Mammary epithelial cell (primary cell): ENCODE measurements at places on chromosomes 6 and 20.

- no peak for DNase-seq
Observed at GRCh38 chr6:125357515-125358256, 55.9 kb upstream of the HDDC2 start.

DNA sequence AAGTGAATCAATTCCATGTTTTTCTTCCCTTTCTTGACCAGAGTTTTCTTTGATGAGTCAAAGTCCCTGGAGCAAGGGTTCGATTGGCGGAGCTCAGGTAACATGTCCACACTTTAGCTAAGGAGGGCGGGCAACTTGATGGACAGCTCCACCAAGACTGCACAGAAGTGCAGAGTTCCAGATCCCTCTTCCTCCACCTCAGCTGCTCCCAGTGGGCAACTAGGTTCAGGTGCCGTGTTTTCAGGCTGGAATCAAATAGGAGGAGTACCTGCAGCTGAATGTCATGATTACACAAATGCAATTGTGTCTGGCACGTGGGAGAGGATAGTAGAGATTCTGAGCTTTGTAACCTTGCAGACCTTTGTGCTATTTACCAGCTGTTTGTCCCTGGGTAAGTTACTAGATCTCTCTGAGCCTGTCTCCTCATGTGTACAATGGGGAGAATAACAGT is 1.9 kb upstream of the ELMO2 start:
- peak; percentile 37 for DNase-seq

DNA sequence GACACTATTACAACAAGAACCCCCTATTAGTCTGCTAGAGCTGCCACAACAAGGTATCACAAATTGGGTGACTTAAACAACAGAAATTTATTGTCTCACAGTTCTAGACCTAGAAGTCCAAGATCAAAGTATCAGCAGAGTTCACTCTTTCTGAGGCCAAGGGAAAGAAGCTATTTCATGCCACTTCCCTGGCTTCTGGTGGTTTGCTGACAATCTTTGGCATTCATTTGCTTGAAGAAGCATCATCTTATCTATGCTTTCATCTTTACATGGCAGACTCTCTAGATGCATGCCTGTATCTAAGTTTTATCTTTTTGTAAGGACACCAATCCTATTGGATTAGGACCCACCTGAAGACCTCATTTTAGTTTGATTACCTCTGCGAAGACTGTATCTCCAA is 296.8 kb upstream of the MARCKS start:
- DNase-seq, result peak; percentile 8

GRCh38 chr20:6704132-6704861 is 63.2 kb upstream of the BMP2 start:
- DNase-seq, result no peak

DNA sequence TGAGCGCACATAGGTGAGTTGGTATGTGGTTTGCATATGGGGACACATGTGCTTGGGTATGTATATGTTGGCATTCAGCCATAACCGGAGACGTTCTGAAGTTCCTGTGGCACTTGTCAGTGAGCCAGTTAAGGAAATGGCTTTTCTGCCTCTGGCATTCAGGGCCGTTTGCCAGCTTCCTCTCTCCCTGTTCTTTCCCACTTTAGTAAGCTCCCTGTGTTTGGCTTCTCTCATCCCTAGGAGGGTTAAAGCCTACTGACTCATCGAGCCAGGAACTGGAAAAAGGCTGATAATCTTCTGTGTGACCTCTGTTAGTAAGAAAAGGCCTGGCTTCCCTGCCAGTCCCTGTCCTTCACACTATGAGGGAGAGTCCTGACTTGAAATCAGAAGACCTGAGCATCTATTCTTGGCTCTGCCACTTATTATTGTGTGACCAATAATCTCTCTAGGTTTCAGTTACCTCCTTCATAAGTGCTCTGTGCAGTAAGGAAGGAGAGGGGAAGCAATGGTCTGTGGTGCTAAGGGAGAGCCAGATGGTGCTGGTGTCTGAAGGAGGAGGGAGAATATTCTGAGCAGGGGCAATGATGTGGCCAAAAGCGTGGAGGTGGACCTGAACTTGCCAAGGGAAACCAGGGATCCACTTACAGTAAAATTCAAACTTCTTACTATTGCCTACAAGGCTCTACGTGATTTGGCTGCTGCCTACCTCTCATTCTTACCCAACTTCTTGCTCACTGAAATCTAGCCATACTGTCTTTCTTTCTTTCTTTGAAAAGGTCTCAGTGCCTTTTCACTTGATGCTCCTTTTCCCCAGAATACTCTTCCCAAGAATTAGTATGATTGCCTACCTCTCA is 31.4 kb downstream of the ACSS2 start:
- DNase-seq, result peak; percentile 95

DNA sequence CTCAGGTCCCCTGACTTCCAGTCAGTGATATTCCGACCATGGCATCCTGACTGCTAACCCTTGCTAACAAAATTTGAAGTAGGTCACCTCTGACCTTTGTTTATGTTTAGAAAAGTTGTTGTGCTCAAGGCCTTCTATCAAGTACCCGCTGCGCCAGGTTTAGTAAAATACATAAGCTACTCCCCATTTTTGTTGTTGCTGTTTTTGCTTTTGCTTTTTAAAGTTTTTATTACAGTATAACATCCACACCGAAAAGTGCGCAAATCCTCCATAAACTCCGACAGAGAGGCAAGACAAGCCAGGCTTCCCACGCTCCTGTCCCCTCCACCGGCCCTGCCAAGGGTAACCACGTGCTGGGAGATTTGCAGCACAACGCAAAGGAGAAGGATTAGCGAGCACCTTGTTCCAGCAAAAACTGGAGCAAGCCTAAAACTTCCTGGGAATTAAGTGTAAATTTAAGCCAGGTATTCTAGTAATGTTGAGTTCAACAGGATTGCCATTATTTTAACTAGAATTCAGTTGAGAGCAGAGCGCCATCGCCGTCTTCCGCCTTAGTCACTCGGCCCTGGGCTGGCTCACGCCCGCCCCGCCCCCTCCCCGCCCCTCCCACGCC is 17.8 kb upstream of the HMGN4 start:
- no peak for DNase-seq
